ENCODE measurements at places on chromosomes 6 and 20. TPM values are rescaled to one million over a fixed set of nuclear protein-coding genes. Genes with fewer than 3 reads are reported as not detected.

HRH3 gene
- 0.65 TPM for polyA plus RNA-seq

OLIG3 gene
- polyA plus RNA-seq: not detected

GHRH gene
- not detected for polyA plus RNA-seq

PBOV1 gene
- polyA plus RNA-seq: not detected

TP53TG5 gene
- 0.68 TPM for polyA plus RNA-seq

SLC22A23 gene
- polyA plus RNA-seq: 2.6 TPM

SERPINB1 gene
- polyA plus RNA-seq: 19.6 TPM

SIRPB2 gene
- 1.7 TPM for polyA plus RNA-seq

AIF1 gene
- 25.6 TPM for polyA plus RNA-seq

RAB23 gene
- polyA plus RNA-seq: 24.1 TPM

LAMA5 gene
- 71.0 TPM for polyA plus RNA-seq

DEFB132 gene
- not detected for polyA plus RNA-seq

MYH7B gene
- 73.8 TPM for polyA plus RNA-seq

FRS3 gene
- polyA plus RNA-seq: 7.8 TPM

RBPJL gene
- polyA plus RNA-seq: not detected

TLDC2 gene
- polyA plus RNA-seq: 0.20 TPM

OR2H1 gene
- 0.14 TPM for polyA plus RNA-seq

PAK5 gene
- polyA plus RNA-seq: 0.17 TPM

BPIFB1 gene
- not detected for polyA plus RNA-seq

CPNE5 gene
- 8.1 TPM for polyA plus RNA-seq

POPDC3 gene
- polyA plus RNA-seq: 60.1 TPM

ABHD12 gene
- polyA plus RNA-seq: 20.3 TPM

SCRT2 gene
- polyA plus RNA-seq: 0.05 TPM

PREP gene
- 37.3 TPM for polyA plus RNA-seq

TCF21 gene
- polyA plus RNA-seq: not detected

KCNK16 gene
- polyA plus RNA-seq: not detected

PTPRK gene
- polyA plus RNA-seq: 18.2 TPM

HLA-DRB5 gene
- polyA plus RNA-seq: 2.6 TPM

GSTA1 gene
- polyA plus RNA-seq: 0.60 TPM

RGS17 gene
- polyA plus RNA-seq: 1.2 TPM

ASIP gene
- 1.8 TPM for polyA plus RNA-seq

ADGB gene
- 0.04 TPM for polyA plus RNA-seq

SNX14 gene
- polyA plus RNA-seq: 39.9 TPM

SDCBP2 gene
- 6.2 TPM for polyA plus RNA-seq

SLC44A4 gene
- polyA plus RNA-seq: 0.20 TPM

TEAD3 gene
- polyA plus RNA-seq: 66.3 TPM

OPRM1 gene
- polyA plus RNA-seq: not detected

ZSCAN31 gene
- polyA plus RNA-seq: 5.7 TPM

IRF4 gene
- polyA plus RNA-seq: 0.85 TPM

MEP1A gene
- 0.09 TPM for polyA plus RNA-seq

CYP39A1 gene
- polyA plus RNA-seq: 2.1 TPM

VSTM2L gene
- 7.1 TPM for polyA plus RNA-seq

PDE7B gene
- polyA plus RNA-seq: 8.2 TPM

ZKSCAN3 gene
- polyA plus RNA-seq: 6.0 TPM

RNF182 gene
- 0.74 TPM for polyA plus RNA-seq

TFAP2A gene
- 0.72 TPM for polyA plus RNA-seq

AKAP12 gene
- polyA plus RNA-seq: 76.0 TPM

CAGE1 gene
- polyA plus RNA-seq: not detected

CST5 gene
- polyA plus RNA-seq: not detected

LGSN gene
- not detected for polyA plus RNA-seq

DLL1 gene
- polyA plus RNA-seq: 24.6 TPM

ENPP3 gene
- polyA plus RNA-seq: 0.34 TPM

Measured in muscle of leg (tissue), 16 donors.